SK-N-SH treated with all-trans-retinoic acid at 6 μM for 48 hours (cell line): ENCODE measurements at places on chromosomes 11 and 22.

GRCh38 chr11:113278925-113279324 is 35.5 kb upstream of the TTC12 start:
- peak; percentile 30; the same call in 1 of the 3 replicates for ATAC-seq

DNA sequence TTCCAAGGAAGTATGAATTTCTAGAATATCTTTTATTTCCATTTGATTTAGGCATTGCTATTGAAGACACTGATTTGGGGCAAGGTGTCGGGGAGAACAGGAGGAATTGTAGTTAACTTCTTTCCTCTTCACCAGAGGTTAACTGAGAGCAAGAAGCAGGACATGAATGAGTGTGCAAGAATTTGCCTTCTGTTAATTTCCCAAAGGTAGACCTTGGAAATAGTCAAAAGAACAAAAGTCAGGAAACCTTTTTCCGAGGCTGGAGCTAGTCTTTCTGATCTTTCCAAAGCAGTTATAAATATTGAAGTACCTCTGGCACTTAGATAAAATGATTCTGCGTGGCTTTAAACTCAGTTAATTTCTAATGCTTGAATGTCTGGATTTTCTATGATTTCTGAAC is 66.9 kb downstream of the MTMR3 start:
- ATAC-seq = no peak

GRCh38 chr11:94926698-94927237 is 46.6 kb downstream of the CWC15 start:
- peak; percentile 87 for ATAC-seq

GRCh38 chr11:93773601-93774200 is 10.4 kb upstream of the MED17 start:
- ATAC-seq = no peak

DNA sequence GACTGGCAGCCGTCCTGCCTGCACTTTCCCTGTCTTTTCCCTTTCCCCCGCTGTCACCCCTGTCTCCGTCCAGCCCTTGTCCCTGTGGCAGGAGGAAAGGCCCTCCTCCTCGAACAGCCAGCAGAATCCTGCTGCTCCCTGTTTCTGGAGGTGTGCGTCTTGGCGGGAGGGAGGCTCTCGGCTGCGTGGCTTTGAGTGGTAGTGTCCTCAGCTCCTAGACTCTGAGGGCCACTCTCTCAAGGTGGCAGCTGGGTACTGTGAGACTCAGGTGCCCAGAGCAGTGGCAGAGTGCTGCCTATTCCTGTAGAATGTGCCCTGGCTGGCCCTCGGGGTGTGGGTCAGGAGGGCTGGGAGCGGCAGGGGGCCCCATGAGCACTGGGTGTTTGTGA is 9.1 kb upstream of the RANBP1 start:
- no peak for ATAC-seq

DNA sequence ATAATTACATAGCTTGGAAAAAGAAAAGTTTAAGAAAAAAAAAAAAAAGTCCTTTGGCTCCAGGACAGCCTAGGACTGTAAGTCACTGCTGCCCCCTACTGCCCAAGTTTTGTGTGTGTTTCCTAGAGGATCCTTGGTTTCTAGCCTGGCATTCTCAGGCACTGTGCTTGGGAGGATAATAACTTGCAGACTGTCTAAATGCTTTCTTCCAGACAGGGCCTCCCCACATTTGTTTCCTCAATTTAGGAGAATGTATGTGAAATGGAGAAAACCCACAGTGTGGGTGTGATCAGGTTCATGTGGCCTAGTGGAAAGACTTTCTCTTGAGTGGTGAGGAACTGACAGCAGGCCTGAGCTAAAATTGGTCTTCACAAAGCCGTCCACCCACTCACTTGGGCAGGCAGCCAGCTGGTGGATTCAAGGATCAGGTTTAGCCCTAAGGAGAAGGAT is 191.0 kb downstream of the NAV2 start:
- peak; percentile 87 for ATAC-seq

DNA sequence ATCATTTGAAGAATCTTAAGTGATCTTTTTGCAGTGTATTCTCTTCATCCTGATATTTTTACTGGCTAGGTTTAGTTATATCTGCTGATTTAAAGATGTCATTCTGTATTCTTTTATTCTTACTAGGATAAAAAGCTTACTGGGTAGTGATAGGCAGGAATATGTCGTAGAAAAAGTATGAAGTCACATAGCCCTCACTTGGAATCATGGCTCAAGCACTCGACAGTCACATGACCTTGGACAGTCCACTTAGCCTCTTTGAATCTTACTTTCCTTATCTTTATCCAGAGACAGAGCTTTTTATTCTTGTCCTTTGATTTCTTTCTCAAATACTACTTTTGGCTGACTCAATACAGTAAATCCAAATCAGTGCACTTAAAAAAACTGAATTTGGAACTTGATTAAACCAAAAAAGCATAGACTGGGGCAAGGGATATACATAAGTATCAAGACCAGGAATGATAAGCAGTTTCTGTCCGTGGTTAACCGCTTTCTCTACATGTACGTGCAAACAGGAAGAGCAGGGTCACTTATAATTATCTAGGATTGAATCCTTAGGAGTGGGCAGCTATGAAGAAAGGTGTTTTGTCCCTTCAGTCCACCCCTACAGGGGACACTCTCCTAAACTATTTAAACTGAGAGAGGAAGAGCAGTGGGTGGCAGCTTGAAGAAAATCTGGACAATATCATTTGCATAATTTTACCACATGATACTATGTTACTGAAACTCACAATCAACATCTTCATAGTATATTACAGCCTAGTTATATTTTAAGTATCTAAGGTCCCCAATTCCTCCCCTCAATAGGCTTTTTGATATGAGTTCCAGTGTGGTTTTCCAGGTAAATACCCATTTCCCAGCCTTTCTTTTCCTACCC is 8.0 kb downstream of the MMP7 start:
- ATAC-seq = peak; percentile 49; the same call in 1 of the 3 replicates

DNA sequence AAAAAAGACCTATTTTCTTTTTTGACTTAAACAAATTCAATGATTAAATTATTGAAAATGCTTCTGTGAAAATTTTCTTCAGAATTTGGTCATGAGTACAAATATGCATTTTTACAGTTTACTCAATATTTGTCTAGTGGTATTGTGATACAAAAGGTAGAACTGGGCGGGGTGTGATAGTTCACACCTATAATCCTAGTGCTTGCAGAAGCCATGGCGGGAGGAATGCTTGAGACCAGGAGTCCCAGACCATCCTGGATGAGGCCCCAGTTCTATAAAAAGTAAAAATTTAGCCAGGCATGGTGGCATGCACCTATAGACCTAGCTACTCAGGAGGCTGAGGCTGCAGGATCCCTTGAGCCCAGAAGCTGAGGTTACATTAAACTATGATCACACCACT is 90.6 kb downstream of the ARHGAP42 start:
- no peak for ATAC-seq

GRCh38 chr11:80083531-80083951 is 642.7 kb upstream of the TENM4 start:
- no peak for ATAC-seq

- ATAC-seq = no peak
Measured at GRCh38 chr11:127252321-127252720, 251.8 kb upstream of the KIRREL3 start.

- ATAC-seq = no peak
Measured at GRCh38 chr11:62865635-62866034, 15.1 kb upstream of the SLC3A2 start.

GRCh38 chr22:26330971-26331625 is 98.0 kb upstream of the ASPHD2 start:
- peak; percentile 84 for ATAC-seq

DNA sequence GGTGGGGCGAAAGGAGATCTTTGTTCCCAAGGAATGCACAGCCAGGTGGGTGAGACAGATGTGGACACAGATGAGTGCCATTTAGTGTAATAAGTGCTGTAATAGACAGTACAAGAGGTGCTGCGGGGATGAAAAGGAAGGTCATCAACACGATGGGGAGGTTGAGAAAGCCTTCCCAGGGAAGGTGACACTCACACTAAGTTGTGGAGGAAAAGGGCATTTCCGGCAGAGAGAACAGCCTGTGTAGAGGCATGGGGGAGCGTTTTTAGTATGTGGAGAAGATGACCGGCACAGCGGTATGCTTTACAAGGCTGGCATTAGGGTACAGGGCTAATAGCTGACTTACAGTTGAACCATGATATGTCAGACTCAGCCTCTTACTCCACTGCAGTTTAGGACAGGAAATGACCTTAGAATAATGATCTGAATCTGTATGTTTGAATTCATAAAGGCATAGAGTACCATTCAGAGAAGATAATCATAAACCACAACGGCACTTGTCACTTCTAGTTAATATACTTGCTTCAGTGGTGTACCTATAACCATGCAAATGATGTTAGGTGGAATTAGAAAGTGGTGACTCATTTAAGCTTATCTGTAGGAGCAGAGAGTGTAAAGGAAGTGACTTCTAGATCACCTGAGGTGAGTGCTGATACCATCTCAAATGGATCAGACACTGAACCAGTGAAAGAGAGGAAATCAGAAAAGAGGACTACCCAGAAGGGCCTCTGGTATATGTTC is 60.6 kb downstream of the FAM83F start:
- peak; percentile 35; the same call in 2 of the 3 replicates for ATAC-seq

DNA sequence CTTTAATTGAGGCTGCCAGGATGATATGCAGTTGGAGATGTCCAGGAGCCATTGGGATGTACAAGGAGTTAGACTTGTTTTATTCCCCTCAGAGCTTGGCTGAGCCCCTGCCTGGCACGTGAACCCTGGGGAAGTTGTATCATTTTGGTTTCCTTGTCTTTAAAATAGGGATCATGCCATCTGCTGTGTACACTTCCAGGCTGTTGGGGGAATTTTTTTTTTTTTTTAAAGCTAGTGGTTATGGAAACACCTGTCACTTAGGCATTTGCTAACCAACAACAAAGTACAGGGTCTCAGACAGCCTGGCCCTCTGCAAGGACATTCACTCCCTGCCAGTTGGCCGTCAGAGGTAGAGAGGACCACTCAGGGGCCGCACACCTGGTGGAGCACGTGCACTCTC is 8.5 kb upstream of the RAB1B start:
- no peak for ATAC-seq

DNA sequence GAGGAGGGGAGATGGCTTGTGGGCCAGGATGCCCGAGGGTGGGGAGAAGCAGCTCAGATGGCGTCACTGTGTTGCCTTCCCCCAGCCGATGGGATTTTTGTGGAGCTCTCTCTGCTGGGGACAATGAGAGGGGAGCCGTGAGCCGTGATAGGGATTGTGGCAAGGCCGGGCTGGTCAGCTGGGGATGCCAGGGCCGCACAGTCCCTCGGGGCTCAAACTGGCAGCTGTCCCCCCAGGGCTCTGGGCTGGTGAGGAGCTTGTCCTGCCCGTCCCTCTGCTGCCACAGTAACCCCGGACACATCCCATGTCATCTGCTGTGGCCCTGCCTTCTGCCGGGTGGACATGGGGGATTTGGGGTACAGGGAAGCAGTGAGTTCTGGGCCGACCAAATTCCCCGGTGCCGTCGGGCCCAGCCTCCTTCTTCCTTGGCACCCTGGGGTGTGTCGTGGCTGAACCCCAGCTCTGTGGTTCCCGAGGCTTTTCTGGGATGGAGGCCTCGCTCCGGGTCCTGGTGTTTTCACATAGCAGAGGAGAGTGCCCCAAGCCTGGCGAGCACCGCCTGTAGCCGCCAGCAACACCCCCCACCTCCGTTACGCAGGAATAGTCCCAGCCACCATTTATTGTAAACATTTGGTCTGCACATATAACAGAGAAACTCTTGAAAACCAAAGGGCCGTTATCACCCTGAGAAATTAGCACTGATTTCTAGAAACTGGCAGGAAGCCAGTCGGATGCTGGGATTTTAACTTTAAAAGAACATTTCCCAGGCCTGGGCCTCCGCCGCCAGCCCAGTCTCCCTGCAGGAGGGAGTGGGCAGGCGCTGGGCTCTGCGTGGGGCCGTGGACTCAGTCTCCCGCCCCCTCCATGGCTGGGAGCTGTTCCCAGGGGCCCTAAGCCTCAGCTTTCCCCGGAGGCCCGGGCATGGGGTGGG is 9.9 kb downstream of the BRSK2 start:
- ATAC-seq = no peak

- no peak for ATAC-seq
Measured at GRCh38 chr11:76313271-76313670, 67.7 kb downstream of the THAP12 start.

DNA sequence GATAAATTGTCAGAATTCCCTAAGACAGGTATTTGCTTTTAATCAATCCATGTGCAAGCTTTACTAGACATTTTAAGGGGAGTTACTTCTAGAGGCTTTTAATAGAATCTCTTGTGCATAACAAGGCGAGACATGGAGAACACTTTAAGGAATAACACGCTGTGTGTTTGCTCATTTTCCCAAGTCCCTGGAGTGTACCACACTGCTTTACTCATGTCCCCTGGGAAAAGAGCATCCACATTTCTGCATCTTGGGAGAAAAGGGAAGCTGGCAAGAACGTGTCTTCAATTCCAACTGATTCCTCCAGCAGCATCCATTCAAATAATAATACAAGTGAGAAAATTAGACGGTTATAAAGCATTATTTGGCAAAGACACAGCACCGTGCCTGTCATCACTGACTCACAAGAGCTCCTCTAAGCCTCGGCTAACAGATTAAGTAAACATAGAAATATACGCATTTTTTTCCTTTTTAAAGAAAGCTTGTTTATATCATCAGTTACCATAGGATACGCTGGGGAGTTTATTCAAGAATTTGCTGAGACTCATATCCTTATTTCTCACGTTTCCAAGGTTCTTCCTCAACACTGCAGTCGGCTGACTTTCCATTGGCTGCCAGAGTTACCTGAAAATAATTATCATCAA is 121.5 kb downstream of the CD44 start:
- ATAC-seq = peak; percentile 83

DNA sequence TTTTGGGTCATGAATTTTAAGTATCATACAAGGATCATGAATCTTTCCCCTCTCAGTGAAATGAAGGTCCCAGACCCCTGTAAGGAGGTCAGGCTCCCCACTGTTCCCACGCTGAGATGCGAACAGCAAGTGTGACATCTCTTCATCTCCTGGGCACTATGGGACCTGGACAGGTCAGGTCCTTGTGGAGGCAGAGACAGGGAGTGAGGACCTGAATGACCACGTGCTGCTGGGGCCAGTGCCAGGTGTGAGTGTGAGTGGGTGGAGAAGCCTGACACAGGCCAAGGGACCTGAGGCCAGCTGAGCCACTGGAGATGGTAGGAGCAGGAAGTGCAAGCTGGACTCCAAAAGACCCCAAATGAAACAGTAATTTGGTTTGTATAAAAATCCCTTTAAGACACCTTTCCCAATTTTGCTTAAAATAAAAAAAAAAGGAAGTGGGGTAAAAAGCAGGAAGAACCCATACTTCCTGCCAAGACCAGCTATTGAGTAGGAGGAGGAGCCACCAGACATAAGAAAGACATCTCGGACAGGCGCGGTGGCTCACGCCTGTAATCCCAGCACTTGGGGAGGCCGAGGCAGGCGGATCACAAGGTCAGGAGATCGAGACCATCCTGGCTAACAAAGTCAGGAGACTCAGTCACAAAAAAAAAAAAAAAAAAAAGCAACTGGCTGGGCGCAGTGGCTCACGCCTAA is 35.4 kb upstream of the SERPIND1 start:
- ATAC-seq = no peak
